Forelimb muscle (tissue), 1 donor: ENCODE measurements at places on chromosomes 3 and 15. TPM values are rescaled to one million over a fixed set of nuclear protein-coding genes. Genes with fewer than 3 reads are reported as not detected.

CTXN2 gene
- not detected for polyA plus RNA-seq

AP3B2 gene
- polyA plus RNA-seq = 0.29 TPM

DAPK2 gene
- 4.4 TPM for polyA plus RNA-seq

FETUB gene
- not detected for polyA plus RNA-seq

CCNDBP1 gene
- 41.8 TPM for polyA plus RNA-seq

MORC1 gene
- not detected for polyA plus RNA-seq

GOLGA6L7 gene
- 0.15 TPM for polyA plus RNA-seq

PRKCD gene
- 6.9 TPM for polyA plus RNA-seq

TTLL13 gene
- 0.20 TPM for polyA plus RNA-seq

DNA sequence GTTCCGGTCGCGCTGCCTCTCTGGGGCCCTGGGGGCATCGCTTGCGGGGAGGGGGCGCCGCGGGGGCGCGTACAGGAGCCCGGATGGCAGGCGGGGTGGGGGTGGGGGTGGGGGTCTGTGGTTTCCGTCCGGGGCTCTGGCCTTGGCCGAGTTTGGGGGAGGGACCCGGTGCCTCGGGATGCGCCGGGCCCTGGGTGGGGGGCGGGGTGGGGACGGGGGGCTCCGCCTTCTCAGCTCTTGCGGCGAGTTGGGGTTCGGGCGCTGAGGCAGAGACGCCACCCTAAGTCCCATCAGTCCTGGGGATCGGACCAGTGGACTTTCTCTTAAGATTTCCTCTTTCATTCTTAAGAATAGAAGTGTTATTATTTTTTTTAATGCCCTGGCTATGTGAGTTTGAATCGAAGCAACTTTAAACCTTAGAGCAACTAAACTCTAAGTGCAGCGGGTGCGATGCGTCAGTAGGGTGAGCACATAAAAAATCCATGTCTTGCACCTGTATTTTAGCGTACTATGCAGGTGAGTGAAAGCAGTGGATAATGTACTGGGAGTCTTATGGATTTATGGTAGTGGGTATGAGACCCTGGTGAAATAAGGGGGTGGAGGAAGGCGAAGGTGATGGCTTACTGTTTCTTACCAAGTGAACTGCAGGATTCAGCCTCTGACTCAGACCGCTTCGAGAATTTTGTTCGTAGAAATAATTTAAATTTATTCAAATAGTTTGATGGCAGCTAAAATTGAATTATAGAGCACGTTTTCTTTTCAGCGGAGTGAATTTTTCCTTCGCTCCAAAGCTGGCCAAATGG lies 762 bp downstream of the CTNNB1 start:
- no peak for DNase-seq

DNA sequence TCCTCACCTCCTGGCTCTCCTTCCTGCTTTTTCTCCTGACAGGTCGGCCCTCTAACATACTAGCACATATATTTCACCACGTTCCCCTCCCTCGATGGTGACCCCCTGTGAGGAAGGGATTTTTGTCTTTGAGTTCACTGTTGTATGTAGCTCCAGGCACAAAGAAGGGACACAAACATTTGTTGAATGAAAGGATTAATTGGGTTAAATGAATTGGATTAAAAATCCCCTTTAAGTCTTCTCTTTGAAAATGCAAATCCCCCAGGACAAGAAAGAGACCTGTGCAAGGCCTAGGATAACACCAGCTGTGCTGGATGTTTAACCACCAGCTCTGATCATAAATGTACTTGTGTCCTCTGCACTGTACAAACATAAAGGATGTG lies 3.3 kb downstream of the CALML4 start:
- no peak for DNase-seq

GRCh38 chr15:89828281-89829145 lies 13.9 kb upstream of the ANPEP start:
- no peak for DNase-seq

GRCh38 chr15:40763801-40764628 lies at the start of gene GCHFR:
Gene GCHFR (plus strand): TSS chr15:40764068. CDS start chr15:40764181, 113 bp downstream.
- DNase-seq = no peak

- peak; percentile 97 for DNase-seq
Measured at GRCh38 chr3:130609166-130609979, 92.4 kb downstream of the COL6A6 start.

GRCh38 chr15:78507831-78508160 lies 419 bp downstream of the HYKK start:
- DNase-seq = no peak

GRCh38 chr3:139441656-139442055 lies 34.7 kb downstream of the RBP2 start:
- no peak for DNase-seq

DNA sequence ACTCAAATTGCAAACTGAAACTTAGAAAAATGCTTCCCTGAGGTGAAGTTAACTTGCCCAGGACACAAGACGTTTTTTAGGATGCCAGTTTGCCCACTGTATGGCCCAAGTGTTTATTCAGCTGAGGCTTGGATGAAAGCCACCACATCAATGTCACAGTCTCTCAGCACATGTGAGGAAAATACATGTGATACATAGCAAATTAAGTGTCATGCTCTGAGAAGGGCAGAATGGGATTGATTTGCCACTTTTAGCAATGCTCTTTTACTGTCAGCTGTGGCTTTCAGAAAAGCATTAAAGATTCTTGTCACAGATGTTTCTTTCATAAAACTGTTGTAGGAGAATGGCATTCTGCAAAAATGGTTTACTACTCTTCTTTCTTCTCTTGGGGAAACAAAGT lies 165.5 kb downstream of the ZIC1 start:
- DNase-seq = no peak

GRCh38 chr3:133535971-133536881 lies 37.3 kb upstream of the CDV3 start:
- DNase-seq = no peak

GRCh38 chr3:194423317-194423716 lies 24.3 kb upstream of the GP5 start:
- DNase-seq = no peak

DNA sequence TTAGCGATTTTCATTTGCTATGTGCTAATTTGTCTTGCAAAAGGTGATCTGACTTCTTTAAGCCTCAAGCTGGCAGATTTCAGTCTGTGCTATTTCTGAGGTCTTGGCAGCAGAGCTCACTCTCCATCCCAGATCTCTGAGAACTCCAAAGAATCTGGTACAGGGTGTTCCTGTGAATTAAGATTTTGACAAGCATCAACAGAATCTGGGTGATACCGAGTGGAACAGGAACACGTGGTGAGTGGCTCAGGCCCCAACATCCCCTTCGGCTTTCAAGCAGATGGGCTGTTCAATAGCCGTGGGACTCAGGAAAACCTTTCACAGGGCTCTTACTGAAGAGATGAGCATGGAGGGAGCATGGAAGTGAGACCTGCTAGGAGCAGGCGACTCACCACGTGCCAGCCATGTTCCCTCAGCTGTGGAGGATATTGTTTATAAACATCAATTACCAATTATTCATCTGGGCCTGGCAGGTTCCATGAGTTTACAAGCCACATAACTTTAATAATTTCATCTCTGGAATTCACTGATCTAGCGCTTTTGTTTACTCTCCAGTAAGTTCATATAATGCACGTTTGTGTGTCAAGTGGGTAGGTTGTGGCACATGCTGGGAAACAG lies 103.4 kb upstream of the SELENOK start:
- no peak for DNase-seq

DNA sequence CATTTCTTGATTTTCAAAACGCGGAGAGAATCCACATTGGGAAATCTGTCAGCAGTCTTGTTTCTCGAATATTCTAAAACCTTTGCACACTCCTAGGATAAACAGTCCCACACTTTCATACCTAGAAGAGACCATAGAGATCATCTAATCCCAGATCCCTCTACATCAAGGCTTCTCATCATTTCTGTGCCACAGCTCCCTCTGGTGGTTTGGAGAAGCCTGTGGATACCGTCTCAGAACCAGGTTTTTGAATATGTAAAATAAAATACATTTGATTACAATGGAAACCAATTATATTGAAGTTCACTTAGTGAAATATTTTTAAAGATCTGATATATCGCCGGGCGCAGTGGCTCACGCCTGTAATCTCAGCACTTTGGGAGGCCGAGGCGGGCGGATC lies 211.9 kb upstream of the GOLGA6L4 start:
- no peak for DNase-seq

DNA sequence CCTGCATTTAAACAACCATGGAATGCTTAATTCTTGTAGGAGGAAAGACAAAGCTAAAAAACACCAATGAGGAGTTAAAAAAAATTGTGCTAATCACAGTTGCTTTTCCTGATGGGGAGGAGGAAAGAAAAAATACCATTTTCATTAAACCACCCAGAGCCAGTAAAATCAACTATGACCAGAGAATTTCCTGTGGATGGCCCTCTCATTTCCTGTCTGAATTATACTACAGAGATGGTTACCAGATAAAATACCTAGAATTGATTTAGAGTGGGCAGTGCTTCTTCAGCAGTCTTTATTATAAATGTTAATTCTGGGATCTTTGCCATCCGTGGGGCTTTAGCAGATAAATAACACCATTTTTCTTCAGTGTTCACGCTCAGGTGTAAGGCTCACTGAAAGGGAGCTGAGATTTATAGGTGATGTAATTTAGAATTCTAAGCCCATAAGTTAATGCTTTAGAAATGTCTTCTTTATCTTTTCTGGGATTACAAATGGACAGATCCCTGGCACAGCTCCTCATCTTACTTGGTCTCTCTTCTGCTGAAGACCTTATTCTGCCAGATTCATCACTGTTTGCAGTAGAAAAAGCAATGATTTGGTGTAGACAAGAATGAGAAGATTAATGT lies 37.9 kb downstream of the RETNLB start:
- no peak for DNase-seq

DNA sequence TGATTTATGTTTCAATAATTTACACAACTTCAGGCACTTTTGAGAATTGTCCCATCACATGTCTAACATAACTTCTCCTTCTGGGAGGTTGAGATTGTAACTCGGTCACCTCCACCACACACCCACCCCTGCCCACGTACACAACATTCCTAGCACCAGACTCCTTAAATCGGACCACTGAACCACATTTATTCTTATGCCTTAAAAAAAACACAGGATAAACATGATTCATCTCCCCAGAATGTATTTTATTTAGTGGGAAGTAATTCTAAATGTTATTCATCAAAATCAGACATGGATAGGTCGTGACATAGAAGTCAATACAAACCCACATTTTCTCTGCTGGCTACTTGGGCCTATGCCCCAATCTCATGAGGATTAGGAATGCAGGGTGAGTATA lies 3.0 kb downstream of the SNTN start:
- DNase-seq = no peak

- DNase-seq = no peak
Measured at GRCh38 chr3:159765030-159765859, 223.4 kb upstream of the IL12A start.

DNA sequence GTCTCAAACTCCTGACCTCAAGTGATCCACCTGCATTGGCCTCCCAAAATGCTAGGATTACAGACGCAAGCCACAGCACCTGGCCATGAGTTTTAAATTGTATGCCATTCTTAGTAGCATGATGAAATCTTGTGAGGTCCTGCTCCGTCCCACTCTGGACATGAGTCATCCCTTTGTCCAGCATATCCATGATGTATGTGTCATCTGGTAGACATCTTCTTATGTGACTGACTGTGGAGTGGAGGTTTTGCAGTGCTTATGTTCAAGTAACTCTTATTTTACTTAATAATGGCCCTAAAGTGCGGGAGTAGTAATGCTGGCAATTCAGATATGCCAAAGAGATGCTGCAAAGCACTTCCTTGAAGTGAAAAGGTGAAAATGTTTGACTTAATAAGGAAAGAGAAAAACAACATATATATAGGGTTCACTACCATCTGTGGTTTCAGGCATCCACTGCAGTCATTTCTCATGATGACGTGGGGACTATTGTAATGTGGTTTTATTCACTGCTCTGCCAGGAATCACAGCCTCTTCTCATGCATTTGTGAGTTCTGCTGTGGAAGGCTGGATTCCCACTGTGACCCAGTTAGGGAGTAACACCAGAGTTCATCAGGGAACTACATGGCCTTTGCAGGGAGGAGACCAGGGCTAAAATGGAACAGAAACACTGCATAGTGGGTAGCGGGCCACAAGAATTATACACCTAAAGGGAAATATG lies 204.6 kb upstream of the STRIT1 start:
- DNase-seq = no peak

DNA sequence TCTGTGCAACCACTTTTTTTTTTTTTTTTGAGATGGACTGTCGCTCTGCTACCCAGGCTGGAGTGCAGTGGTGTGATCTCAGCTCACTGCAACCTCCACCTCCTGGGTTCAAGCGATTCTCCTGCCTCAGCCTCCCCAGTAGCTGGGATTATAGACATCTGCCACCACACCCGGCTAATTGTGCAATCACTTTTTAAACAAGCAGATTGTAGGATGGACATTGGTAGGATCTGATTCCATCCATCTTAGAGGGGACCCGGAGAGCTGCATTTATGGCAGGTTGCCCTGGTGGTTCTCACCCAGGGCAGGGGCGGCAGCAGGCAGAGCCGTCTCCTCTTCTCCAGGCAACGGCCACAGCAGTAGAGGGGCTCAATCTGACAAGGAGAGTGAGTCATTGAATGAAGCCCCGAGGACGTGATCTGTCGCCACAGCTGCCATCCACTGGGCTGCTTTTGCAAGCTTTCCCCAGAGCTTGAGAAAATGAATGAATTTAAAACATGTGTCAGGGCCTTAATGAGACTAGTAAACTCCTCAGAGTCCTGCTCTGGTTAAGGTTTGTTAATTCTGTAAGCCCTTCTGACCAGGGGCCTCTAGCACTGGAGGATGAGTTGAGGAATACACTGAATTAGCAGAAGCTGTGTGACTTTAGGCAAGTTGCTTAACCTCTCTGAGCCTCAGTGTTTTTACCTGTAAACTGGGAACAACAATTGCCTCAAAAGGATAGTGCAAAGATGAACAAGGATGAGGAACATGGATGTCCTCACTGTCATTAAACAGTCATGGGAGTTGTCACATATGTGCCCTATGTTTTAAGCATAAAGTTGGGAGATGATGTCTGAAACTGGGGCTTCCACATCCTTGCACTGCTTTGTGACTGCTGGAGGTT lies 129.1 kb downstream of the ASB7 start:
- no peak for DNase-seq

- no peak for DNase-seq
Measured at GRCh38 chr3:57948781-57949242, 59.4 kb upstream of the FLNB start.

GRCh38 chr3:31370380-31370666 lies 162.4 kb upstream of the STT3B start:
- no peak for DNase-seq

GRCh38 chr3:4754180-4755086 lies 224.8 kb upstream of the BHLHE40 start:
- DNase-seq = no peak
